T1000 (cell line): ENCODE measurements at places on chromosomes 3 and 15.

- no peak for DNase-seq
Measured at GRCh38 chr3:4749567-4750002, 229.7 kb upstream of the BHLHE40 start.

DNA sequence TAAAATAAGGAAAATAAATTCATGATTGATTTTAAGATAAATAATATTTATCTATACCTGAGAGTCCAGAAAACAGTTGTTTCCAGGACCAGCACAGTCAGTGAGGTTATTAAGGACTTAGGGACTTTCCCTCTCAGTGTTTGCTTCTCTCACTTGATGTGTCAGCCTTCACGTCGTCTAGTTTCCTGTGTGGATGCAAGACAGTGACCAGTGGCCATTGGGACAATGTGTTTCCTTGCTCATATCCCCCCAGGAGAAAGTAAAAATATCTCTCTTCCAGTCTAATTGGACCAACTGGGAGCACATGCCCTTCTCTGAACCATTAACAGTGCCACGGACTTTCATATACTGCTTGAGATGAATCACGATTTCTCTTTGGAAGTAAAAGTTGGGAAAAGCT lies 157.8 kb upstream of the CTNNB1 start:
- DNase-seq: no peak

DNA sequence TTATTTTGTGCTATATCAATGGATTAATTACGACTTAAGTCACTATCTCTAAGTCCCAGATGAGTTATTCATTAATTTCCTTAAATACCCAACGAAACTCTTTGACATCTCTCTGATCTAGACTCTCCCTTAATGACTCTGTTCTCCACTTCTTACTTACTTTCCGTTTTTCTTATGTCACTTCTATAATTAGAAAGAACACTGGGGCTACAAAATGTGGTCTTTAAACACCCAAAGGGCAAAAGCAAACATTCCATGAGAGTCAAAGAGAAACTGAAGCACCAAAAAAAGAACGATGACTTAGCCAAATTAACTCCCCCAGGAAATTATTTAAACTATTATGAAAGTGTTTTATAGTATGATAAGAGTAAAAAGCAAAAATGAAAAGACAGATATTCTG lies 166.4 kb upstream of the UBE2E2 start:
- no peak for DNase-seq

DNA sequence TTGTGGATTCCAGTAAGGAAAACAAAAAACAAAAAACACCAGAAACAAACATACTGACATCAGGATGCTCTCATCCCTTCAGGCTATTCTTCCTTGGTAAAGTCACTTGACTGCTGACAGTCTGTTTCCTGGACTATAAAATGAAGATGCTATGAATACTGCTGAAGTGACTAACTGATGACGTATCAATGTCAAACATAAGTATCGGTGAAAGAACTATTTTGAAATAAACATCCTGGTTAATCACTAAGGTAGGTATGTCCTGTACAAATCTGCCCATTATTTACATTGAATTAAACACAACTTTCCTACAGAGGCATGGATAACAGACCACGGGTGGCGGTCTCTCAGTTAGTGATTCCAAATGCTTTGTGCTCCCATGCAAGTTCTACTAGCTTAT lies 45.9 kb downstream of the CHAC1 start:
- no peak for DNase-seq

DNA sequence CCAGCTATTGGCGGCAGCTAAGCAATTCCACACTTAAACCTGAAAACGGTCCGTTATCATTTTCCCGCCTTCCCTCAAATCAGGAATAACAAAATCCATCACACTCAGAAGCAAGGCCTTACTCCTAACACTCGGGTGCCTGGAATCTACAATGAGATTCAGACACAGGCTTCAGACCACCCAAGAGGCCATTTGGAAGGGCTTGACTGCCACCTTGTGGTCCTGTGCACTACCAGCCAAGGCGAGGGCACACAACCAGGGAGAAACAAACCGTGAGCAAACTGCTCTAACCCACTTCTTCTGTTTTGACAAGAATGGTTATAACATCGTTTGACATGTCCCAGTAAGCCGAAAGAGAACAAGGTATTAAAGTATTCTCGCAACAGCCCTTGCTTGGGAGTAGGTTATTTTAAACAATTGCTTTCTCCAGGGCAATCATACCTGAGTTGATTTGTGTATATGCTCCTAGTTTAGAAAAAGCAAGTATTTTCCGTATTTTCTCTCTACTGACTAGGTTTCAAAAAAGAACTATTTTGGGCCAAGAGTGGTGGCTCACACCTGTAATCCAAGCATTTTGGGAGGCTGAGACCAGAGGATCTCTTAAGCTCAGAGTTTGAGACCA lies 40.1 kb upstream of the TAFA4 start:
- no peak for DNase-seq

DNA sequence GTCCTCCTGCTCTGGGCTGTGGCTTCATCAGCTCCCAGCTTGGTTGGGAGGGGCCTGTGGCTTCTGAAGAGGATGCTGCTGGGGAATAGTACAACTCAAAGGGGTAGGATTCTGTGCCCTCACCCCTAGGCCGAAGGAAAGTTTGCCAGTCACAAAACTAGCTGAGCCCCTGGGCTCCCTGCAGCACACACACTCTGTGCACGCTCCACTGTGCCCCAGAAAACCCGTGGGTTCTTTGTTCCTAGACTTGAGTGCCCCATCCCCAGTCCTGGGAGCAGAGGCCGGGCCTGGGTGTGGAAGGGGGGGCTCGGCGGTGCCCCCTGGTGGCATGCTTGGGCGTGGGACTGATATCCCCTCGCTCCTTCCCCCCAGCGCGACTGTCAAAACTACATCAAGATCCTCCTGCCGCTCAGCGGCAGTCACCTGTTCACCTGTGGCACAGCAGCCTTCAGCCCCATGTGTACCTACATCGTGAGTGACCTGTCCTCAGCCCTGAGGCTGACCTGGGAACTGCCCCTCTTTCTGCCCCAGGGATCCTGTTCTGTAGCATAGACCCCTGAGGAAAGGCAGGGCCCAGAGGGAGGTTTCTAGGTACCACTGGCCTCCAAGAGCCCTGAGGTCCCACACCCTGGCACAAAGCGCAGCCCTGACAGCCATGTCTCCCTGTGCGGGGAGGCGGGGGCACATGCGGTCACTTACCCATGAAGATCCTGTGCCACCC lies 14.2 kb downstream of the CIB1 start:
- peak; percentile 16 for DNase-seq

DNA sequence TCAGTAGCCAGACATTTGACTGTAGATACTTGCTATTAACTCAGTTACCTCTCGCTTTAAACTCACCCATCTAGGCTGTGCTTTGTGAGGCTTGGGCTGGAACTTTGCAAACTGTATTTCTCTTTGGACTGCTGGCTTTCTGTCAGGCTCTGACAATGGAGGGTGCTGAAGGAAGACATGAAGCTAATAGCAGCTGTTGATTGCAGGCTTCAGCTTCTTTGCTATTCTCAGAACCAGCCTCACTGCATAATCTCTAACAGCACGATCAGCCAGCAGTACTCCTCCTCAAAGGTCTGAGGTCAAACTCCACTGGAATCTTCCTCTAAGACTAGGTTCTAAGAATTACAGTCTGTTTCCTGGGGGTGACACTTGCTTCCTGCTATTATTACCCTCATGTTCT lies 295.6 kb downstream of the ZBBX start:
- no peak for DNase-seq

- DNase-seq: no peak
Measured at GRCh38 chr15:68285259-68285980, 7.9 kb downstream of the FEM1B start.

- DNase-seq: no peak
Measured at GRCh38 chr3:169865176-169865767, 4.5 kb downstream of the LRRC31 start.

DNA sequence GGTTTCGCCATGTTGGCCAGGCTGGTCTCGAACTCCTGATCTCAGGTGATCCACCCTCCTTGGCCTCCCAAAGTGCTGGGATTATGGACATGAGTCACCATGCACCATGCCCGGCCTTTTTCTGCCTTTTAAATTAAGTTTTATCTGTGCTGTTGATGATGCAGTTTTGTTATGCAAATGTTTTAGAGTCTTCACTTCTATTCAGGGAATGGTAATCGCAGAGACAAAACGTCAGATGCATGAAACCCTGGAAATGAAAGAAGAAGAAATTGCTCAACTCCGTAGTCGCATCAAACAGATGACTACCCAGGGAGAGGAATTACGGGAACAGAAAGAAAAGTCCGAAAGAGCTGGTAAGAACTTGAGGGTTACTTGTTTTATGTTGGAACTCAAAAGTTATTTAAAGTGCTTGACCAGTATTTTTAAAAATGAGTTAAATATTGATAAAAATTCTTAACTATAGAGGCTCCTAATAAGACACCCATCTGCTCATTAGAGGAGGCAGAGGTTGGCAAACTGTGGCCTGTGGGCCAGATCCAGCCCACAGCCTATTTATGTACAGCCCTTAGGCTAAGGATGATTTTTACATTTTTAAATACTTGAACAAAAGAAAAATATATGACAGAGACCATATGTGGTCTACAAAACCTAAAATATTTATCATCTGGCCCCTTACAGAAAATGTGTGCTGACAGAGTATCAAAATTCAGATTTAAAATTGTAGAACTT lies 127.8 kb upstream of the LRRFIP2 start:
- no peak for DNase-seq

- no peak for DNase-seq
Measured at GRCh38 chr3:185519021-185519420, 20.2 kb upstream of the TMEM41A start.

GRCh38 chr15:47470983-47471382 lies 246.3 kb upstream of the SEMA6D start:
- no peak for DNase-seq

DNA sequence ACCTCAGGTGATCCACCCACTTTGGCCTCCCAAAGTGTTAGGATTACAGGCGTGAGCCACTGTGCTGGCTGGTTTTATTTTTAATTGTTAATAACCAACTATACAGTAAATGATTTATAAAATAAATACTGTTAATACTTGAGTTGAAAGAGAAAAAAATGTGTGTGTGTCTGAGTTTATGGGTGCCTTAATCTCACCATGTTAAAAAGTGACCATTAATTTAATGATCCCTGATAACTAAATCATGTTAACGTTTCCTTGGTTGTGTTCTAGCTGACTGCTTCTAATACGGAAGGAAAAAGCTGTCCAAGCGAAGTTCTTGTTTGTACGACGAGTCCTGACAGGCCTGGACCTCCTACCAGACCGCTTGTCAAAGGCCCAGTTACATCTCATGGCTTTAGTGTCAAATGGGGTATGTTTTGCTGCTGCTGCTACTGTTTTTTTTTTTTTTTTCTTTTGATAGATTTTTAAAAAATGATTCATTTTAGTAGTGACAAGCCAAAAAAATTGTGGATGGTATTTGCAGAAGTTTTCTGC lies 113.5 kb downstream of the GHSR start:
- no peak for DNase-seq

DNA sequence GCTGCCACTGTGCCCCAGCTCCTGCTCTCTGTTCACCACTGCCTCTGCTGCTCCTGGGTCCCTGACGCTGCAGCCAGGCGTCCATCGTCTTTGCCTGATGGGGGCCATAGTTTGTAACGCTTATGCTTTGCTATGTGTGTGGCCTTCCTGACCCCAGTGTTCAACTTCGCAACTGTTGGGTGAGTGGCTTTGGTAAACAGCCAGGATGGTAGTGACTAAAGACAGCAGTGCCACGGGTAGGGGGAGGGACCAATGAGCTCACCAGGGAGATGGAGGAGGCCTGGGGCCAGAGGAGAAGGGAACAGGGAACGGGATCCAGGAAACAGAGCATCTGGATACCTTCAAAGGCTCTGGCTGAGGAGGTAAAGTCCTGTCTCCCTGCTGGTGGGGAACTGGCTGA lies 75.9 kb upstream of the ALDH1L1 start:
- DNase-seq: no peak

GRCh38 chr3:12681089-12681942 lies 17.4 kb upstream of the RAF1 start:
- no peak for DNase-seq

DNA sequence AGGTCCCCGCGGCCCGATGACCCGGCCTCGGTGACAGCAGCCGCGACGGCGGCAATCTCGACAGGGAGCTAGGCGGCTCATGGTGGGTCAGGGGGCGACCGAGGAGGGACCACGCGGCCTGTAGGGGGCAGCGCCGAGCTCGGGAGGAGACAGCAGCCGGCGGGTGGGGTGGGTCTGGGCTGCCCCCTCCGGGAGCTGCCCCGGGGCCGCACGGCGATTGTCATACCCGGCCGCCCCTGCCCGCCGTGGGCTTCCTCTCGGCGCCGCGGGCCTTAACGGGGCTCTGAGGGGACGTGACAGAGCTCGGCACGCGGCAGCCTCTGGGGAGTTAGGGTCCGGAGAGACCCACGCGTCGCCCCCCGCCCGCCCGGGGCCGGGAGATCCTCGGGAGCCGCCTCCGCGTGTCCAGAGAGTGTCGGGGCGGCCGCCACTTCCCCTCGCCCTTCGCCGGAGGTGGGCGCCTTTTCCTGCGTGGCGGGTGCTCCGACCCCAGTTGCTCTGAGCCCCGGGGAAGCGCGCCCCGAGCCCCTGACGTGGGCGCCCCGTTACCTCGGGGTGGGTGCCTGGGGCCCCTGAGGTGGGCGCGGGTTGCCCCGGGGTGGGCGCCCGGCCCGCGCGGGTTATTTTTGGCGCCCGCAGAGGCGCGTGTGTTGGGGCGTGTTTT lies 539 bp upstream of the PLCL2 start:
- no peak for DNase-seq

DNA sequence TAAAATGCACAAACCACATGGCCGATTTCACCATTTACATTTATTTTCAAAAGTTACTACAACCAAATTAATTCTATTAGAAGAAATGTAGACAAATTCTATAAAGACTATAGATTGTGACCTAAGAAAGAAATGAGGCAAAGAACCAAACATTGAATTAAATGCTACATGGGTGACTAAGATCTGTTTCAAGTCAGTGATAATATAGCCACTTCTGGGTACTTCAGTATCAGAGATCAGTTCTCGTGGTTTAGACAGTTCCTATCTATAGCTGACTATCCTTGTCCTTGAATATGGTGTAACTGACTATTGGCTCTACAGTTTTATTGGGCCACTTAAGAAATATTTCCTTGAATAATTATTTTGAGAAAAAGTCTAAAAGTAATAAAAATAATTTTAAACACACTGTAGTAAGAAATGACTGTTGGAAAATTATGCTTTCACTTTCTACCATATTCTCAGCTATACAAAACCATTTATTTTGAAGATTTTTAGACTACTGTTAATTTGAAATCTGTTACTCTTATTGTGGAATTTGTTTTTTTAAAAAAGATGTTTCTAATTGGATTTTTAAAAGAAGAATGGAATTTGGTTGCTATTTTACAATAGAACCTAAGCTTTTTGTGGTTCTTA lies 14.1 kb downstream of the KCNMB3 start:
- DNase-seq: no peak

DNA sequence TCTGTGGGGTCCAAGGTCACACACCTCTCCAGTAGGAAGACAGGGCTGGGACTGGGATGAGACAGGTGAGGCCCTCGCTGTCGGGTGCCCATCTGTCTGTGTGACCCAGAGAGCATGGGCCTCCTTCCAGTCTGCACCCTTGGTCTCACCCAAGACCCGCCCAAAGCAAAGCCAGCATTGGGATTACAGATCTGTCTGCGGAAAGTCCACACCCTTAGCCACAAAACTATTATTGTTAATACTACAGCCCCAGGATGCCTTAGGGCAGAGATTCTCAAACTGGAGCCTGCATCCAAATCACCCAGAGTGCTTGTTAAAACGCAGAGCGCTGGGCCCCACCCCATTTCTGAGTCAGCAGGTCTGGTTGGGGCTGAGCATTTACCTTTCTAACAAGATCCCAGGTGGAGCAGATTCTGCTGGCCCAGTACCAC lies 58.5 kb upstream of the ZNF148 start:
- no peak for DNase-seq

GRCh38 chr3:10957976-10958749 lies 34.4 kb upstream of the SLC6A1 start:
- DNase-seq: no peak
